Vagina (tissue), 2 donors: ENCODE measurements at places on chromosomes 5 and 9.

GRCh38 chr5:140202610-140203009 lies 27.6 kb downstream of the CYSTM1 start:
- DNase-seq = no peak

GRCh38 chr9:16103620-16104397 lies 551.0 kb downstream of the CCDC171 start:
- DNase-seq = no peak

DNA sequence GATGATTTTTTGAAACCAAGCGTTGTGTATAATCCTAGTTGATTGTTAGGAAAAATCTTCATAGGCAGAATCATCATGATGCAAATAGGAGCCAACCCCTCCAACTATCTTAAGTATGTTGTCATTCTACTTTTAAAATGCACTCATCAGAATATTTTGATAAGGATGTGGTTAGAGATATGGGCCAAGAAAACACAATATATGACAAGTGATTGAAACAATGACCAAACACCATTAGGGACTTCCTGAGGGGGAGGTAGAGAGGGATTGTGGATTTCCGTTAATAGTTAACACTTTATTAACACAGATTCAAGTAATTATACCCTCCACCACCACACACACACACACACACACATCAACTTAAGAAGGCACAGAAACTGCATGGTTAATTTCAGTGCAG lies 143.3 kb downstream of the ARSB start:
- no peak for DNase-seq

GRCh38 chr5:54965806-54966205 lies 19.6 kb downstream of the ESM1 start:
- no peak for DNase-seq

- no peak for DNase-seq
These were observed 24.2 kb upstream of the MELK start for GRCh38 chr9:36548454-36548853.

DNA sequence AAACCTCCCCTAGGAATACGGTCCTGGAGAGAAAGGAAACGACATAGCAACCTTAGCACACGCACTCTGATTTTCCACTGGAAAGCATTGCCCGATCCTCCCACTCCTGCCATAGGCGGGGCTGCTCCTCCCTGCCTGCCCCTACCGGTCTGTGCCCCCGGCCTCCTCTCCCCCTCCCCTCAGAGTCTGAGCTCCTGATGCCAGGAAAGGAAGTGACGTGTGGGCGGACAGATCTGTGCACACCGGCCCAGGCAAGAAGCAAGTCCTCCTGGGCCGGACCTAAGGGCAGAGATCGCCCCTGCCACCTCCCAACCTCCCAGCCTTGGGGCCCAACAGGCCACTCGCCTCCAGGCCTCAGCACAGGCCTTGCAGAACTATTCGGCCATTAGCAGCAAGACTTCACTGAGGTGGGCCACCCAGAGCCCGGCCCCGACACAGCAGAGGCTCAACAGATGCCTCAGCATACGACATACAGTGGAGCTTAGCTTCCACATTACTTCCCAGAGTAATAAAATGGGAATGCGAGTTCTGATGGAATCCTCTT lies 7.2 kb downstream of the NINJ1 start:
- DNase-seq = no peak

- DNase-seq = no peak
These were observed 74.7 kb upstream of the ADAMTS16 start for GRCh38 chr5:5065472-5065871.

DNA sequence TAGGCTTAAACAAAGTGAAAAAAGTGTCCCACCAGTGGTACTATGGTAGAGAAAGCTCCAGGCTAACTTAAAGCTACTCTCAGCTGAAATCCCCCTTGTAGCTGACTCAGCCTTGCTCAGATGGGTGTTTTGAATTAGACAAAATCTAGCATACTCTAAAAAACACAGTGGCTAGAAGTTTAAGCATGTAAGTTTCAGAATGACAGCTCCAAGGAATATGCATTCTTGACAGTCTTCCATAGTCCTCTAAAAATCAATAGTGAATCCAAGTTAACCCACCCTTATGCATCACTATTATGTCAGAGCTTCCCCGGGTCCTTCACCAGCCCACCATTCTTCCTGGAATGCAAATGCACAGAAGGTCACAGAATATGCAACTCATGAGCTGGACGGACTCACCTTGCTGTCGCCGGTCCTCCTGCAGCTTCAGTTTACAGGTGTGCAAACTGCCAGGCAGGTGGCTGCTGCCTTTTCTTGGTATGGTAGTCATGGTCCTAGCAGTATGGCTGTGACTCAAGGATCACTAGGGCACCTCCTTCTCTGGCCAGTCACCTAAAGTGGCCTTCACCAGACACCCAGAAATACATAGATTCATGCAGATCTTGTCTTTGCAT lies 668 bp downstream of the RANBP3L start:
- DNase-seq = no peak

DNA sequence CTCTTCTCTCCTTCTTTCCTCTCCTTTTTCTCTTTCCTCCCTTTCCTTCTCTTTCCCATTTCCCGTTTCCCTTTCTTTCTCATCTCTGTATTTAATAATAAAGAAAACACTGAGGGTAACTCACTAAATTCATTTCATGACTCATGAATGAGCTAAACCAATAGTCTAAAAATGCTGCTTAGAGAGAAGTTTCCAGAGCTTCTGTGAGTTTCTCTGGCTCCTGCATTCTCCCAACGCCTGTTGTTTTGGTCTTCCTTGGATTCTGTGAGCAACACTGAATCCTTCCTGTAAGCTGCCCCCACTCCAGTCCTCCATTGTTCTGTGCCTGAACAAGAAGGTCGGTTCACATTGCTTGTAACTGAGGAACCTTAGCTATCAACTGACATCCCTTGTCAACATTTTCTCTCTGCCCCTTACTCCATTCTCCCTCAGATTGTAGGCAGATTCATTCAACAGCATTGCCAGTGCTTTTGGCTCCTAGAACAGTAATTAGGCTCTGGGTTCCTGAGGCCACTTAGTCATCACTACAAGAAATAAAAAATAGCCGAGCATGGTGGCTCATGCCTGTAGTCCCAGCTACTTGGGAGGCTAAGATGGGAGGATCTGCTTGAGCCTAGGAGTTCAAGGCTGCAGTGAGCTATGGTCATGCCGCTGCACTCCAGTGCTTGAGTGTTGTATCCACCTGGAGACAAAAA lies 237.7 kb upstream of the KLF4 start:
- no peak for DNase-seq

- no peak for DNase-seq
These were observed 69.7 kb upstream of the PPP3R2 start for GRCh38 chr9:101664453-101664852.

DNA sequence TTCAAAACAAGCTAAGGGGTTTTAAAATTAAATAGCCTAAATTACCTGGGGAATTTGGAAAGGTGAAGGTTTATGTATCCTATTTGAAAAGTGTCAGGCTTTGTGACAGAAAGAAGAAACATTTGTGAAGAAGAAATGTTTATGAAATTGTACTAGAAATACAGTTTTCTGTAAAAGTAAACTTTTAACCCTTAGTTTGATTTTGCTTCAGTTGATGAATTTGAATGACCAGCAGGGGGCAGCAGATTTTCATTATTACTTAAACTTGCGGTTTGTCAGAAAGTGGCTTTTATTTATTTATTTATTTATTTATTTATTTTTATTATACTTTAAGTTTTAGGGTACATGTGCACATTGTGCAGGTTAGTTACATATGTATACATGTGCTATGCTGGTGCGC lies 58.1 kb downstream of the NNT start:
- DNase-seq = no peak

DNA sequence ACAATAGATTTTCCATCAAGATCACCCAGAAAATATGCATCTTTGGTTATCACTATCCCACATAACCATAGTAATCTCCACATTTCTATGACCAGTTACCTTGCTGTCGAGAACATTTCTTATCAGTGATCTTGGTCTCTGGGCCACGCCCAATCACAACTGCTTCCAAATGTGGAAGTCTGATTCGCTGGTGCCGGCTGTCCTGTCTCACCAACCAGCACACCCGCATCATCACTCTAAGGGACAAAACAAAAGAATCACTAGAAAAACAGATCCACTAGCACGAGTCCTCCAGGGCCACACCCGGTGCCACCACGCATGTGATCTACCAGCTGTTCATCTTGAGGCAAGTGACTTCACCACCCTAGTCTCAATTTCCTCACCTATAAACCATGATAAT lies 11.8 kb downstream of the APTX start:
- no peak for DNase-seq

DNA sequence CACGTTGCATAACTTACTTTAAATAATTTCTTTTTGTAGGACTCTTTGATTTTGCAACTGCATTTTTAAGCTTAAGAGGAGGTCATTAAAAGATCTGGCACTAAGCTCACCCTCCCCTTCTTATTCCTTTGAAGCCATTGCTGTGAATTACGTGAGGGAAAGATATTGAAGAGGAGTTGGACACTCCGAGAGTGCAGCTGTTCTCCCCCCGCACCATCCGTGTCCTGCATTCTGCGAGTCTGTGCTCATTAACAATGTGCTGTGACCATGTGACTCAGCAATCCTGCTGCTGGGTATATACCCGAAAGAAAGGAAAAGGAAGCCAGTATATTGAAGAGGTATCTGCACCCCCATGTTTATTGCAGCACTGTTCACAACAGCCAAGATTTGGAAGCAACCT lies 40.0 kb downstream of the NXNL2 start:
- DNase-seq = no peak

DNA sequence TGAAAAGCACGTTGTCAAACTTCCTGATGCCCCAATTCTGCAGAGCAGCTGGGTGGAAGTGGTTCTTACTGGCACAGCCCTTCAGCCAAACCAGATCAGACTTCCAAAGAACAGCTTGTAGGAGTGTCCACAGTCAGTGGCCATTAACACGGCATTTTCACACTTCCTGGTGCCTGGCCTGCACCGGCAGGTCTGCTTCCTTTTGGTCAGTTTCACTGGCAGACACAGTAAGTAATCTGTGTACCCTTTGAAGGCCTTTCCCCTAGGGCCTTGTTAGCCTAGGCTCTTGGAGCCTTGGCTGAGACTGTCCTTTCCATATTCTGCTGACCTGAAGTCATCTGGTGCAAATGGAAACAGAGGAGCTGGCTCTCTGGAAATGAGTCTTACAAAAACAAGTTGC lies 297.5 kb upstream of the TNC start:
- no peak for DNase-seq

DNA sequence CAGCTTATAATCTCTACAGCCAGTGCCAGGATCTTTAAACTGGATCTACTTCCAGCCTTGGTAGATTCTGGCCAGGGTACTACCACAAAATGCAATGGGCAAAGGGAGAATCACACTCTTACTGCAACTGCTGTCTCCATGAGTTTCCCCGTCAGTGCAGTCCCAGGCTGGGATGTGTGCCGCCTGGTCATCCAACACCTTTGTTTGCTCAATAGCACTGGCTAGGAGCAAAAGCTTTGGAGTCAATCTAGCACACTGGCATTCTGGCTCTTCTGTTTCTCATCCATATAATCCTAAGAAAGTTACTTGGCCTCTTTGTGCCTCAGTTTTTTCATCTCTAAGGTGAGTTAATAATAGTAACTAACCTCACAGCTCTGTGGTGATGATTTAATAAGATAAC lies 96.9 kb downstream of the FBN2 start:
- no peak for DNase-seq

- no peak for DNase-seq
These were observed 146.4 kb downstream of the FGF10 start for GRCh38 chr5:44242791-44243190.

GRCh38 chr5:1017056-1017455 lies 8.5 kb downstream of the NKD2 start:
- no peak for DNase-seq

GRCh38 chr9:108801949-108802348 lies 53.8 kb downstream of the ACTL7B start:
- DNase-seq = no peak

GRCh38 chr5:118220556-118221195 lies 767.7 kb downstream of the DTWD2 start:
- DNase-seq = no peak

- DNase-seq = no peak
These were observed 136.2 kb upstream of the TARS1 start for GRCh38 chr5:33304601-33305000.

DNA sequence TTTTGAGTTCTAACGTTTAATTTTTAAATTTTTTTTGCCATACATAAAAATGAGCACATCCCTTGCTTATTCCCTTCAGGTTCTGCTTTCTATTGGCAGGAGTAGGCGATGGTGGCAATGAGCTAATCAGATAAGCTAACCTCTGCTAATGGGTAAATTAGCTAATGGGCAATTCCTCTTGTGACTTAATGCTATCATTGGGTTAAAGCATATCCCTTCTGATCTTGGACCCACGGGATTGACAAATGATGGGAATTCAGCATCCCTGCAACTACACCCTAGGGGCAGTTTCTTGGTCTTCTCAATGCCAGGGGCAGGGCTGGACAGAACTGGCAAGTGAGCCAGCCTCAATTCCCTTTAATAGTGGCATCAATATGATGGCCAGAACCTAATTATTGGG lies 70.2 kb upstream of the IL12B start:
- no peak for DNase-seq
